ENCODE measurements at places on chromosomes 11 and 22.

DNA sequence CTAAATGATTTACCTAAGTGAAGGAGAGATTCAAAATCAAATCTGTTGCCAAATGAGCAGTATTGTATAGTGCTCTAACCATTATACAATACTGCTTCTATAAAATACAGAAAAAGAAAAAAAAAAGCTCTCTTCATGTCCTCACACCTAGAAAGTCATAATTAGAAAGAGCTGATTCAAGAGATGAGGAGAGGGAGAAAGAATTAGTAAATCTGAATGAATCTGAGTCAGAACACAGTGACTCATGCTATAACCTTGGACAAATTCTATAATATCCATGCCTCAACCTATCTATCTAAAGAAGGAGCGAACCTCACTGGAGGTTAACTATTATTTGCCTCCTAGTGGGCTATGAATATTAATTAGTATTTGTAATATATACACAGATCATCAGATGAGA lies 29.4 kb downstream of the AMBRA1 start:
- no peak overlapping the region for H3K27ac ChIP-seq
- peaks cover 14% of the 10 kb centered on the region for H3K4me1 ChIP-seq
- H3K27me3 ChIP-seq: no peaks in the 10 kb centered on the region
- no peak overlapping the region for H3K4me3 ChIP-seq
- no peaks in the 10 kb centered on the region for H3K36me3 ChIP-seq
- DNase-seq: no peak

- H3K27me3 ChIP-seq: no peaks in the 10 kb centered on the region
- H3K4me1 ChIP-seq: no peaks in the 10 kb centered on the region
- H3K36me3 ChIP-seq: no peaks in the 10 kb centered on the region
- peak overlapping the region; percentile 78 for H3K27ac ChIP-seq
Measured at GRCh38 chr11:8810540-8811301, 100.3 kb upstream of the AKIP1 start.

DNA sequence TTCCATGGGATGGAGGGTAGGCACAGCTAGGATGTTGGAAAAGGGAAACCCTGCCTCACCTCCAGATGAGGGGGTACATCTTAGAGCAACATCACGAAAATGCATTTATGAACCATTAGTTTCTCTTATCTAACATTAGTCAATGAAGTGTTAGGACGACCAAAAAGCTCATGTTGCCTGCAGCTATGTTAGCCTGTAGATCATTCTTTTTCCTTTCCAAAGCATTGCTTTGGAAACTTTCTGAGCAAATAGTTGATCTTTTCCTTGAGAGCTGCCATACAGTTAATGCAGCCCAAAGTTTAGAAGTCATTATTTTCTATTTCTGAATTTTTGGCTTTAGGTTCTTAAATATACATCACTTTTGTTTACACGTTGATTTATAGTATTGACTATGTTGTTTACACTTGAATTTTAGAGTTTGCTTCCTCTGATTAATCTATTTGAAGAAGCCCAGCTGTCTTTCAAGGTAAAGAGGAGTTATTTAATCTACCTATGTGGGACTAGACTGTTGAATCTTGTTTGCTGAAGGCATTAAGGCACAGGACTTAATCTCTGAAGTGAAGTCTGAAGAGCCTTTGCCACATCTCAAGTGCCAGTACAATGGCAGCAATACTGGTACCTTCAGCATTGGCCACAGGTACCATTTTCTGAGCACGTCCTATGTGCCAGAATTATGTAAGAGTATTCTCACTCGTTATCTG lies 11.0 kb downstream of the POU2AF3 start:
- no peak overlapping the region for H3K27ac ChIP-seq
- DNase-seq: no peak
- peaks cover 3% of the 10 kb centered on the region for H3K4me1 ChIP-seq
- no peaks in the 10 kb centered on the region for H3K27me3 ChIP-seq
- no peak overlapping the region for H3K4me3 ChIP-seq
- no peaks in the 10 kb centered on the region for H3K36me3 ChIP-seq

- no peak overlapping the region for H3K27ac ChIP-seq
- H3K27me3 ChIP-seq: no peaks in the 10 kb centered on the region
- H3K4me1 ChIP-seq: peaks cover 19% of the 10 kb centered on the region
- DNase-seq: no peak
Measured at GRCh38 chr22:36443198-36443770, 38.2 kb downstream of the TXN2 start.

DNA sequence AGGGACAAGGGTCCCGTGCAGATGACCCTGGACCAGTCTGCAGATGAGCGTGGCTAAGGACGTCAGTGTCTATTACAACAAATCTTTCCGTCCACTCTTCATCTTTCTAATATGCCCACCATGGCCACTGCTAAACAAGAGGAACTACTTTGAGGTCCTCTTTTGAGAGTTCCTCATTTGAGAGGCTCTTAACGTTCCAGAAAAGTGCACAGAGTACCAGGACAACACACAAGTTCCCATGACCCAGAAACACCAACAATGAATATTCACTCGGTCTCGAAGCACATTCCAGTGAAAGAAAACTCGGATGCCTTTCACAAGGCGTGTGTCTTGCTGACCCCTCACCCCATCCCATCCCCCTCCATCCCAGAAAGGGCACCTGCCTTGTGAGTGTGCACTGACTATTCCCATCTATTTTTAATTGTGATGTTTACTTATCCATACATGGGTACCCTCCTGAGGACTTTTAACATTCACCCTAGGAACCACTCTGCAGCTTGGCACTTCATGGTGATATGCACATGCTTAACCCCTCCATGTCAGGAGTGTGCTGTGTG lies 157.0 kb downstream of the SHANK2 start:
- H3K4me1 ChIP-seq: no peaks in the 10 kb centered on the region
- no peaks in the 10 kb centered on the region for H3K27me3 ChIP-seq
- H3K4me3 ChIP-seq: no peak overlapping the region
- H3K36me3 ChIP-seq: no peaks in the 10 kb centered on the region

DNA sequence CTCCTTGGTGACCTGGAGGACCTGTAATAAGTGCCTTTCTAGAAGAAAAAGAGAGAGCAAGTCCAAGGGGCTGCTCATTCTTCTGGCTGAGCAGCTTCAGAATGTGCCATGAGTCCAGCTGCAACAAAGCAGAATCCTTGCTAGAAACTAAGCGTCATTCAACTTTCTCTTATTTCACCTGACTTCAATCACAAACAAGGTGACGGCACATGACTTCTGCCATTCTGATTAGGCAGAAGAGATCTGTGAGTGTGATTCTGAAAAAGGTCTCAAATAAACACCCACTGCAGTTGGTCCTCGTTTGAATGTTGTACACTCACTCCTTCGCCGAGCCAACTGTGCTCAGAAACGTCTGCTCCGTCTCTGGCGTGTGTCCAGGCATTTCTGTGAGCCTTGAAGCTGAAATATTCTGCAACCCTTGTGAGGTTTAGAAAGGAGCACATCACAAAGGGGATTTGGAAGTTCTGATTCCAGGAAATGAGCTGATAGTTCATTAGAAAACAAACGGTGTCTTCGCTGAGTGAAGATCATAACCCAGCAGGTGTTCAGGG lies 623.8 kb upstream of the KIRREL3 start:
- H3K4me1 ChIP-seq: peaks cover 3% of the 10 kb centered on the region
- no peak for DNase-seq
- no peak overlapping the region for H3K4me3 ChIP-seq
- H3K27ac ChIP-seq: no peak overlapping the region
- no peaks in the 10 kb centered on the region for H3K36me3 ChIP-seq

- H3K27me3 ChIP-seq: no peaks in the 10 kb centered on the region
- H3K36me3 ChIP-seq: peaks cover 4% of the 10 kb centered on the region
- DNase-seq: no peak
- no peak overlapping the region for H3K4me3 ChIP-seq
Measured at GRCh38 chr22:47111626-47112581, 349.5 kb downstream of the TBC1D22A start.

DNA sequence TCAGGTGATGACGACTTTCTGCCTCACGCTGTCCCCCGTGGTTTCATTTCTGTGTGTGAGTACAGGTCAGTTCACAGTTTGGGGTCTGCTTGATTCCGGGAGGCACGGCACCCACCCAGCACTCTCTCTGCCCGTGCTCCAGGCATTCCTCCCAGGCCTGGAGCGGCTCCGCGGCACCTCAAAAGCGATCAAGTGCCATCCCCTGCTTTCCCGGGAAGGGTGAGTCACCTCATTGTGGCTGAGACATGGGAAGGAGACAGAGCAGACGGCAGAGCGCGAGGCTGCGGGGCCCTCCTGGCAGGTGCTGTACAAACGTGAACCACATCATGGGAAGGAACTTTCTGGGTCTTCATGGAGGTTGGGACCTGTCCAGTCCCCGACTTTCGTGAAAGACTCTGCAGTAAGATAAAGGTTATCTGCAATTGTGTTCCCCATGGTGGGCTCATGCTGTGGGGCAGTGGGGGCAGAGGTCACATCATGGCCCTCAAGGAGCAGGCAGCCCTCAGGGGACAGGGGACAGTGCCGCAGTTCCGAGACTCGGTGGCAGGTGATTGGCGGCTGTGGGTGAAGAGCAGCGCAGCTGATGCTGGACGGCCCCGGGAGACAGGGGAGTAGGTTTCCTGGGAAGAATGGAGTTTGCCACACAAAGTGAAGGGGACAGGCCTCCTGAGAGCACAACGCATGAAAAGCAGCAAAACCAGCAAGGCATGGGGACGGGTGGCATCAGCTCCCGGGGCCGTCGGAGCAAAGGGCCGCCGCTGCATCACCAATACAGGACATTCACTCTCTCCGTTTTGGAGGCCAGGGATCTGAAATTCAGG lies 65.3 kb downstream of the CELSR1 start:
- no peak overlapping the region for H3K27ac ChIP-seq
- no peaks in the 10 kb centered on the region for H3K4me1 ChIP-seq
- H3K36me3 ChIP-seq: no peaks in the 10 kb centered on the region
- DNase-seq: no peak

DNA sequence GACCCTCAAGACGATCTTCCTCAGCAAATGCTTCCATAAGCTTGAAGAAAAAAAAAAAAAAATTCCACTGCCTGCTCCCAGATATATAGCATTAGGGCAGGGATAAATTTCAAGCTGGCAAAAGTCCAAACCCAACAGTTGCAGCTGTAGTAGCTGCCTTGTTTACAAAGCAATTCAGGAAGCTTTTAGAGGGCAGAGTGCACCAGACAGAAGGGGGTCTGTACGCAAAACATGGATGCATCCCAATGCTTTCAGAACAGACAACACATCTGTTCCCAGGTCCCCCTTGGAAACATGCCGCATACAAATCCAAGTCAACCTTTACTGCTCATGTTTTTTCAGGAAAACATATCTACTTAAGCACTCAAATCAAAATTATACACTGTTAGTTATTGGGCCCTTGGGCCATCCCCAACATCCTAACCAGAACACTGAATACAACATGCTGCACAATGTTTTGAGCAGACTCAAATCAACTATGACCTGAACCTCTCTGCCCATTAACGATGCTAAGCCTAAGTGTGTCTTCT lies 94.5 kb downstream of the CADM1 start:
- no peak overlapping the region for H3K4me3 ChIP-seq
- DNase-seq: no peak
- no peaks in the 10 kb centered on the region for H3K4me1 ChIP-seq
- no peaks in the 10 kb centered on the region for H3K27me3 ChIP-seq
- H3K27ac ChIP-seq: no peak overlapping the region

GRCh38 chr11:46523290-46523689 lies 70.5 kb downstream of the AMBRA1 start:
- peaks cover 2% of the 10 kb centered on the region for H3K36me3 ChIP-seq
- H3K4me3 ChIP-seq: no peak overlapping the region
- no peaks in the 10 kb centered on the region for H3K4me1 ChIP-seq
- DNase-seq: no peak
- no peaks in the 10 kb centered on the region for H3K27me3 ChIP-seq
- no peak overlapping the region for H3K27ac ChIP-seq

DNA sequence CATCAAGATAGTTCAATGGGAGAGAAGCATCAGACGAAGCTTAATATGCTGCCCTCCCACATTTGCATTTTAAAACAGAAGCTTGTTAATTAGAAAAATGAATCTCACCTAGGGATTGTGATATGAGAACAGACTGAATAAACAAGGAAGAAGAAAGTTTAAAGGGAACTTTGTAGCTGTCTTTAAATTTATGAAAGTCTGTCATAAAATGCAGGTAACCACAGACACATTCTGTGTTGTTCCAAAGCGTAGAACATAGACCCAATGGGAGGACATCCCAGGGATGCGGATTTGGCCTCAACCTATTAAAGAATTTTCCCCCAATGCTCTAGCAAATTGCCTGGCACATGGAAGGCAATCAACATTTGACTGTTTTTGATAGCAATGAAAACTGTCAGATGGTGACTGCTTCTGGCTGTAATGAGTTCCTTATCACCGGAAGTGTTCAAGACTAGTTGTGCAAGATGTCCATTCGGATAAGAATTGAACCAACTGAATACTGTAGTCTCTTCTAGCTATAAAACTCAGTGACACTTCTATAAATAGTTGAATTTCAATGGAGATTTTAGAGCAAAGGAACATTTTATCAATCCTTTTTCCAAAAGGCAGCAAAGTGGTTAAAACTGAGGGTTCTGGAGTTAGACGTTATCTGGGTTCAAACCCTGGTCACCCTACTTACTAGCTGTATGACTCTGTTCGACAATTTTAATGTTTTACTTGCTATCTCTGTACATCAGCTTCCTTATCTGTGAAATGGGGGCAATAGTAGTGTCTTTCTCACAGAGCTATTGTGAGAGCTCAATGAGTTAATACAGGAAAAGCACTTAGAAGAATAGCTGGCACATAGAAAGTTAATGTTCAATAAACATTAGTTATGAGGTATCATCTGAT lies 64.9 kb downstream of the LIF start:
- H3K27ac ChIP-seq: no peak overlapping the region
- H3K27me3 ChIP-seq: no peaks in the 10 kb centered on the region
- H3K4me3 ChIP-seq: no peak overlapping the region
- DNase-seq: no peak
- peaks cover 8% of the 10 kb centered on the region for H3K4me1 ChIP-seq

Data from thymus (tissue), 14 donors.